ENCODE measurements at places on chromosomes 2 and 18.

- DNase-seq: no peak
Observed at GRCh38 chr2:234565201-234565600, 68.3 kb upstream of the ARL4C start.

DNA sequence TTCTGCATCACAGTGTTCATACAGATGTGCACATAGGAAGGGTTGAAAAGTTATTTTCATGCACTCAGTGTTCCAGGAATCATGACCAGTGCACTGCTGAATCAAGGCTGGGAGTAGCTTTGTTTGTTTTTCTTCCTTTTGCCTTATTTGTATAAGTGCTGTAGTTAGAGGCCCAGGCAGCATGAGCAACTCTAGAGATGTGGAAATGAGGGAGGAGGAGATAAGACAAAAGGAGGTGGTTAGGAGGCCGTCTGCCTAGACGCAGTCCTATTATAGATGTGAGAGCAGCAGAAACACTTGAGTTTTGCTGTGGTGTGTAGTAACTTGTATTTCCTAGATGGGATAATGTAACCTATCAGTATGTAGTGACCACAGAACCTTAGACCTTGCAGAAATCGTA, 264.3 kb upstream of the RASGRP3 start:
- no peak for DNase-seq

DNA sequence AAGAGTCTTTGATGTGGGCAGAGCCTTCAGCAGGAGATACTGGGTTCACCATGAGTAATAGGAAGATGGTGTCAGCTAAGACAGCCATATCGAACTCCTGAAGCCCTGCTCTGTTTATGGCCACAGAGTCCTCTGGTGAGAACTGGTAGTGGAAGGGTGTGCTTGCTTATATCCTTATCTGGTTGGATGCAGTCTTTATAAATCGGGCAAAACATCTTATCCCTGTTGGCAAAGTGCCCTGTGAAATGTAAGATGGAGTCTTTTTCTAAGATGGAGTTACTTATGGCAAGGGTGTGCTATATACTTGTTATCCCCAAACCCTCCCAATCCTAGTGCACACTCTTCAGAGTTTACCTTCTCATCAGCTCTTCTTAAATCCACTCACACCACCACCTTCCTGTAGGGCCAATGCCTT, 190.8 kb upstream of the PARD3B start:
- DNase-seq: no peak

GRCh38 chr2:82412021-82412420, 2047.1 kb downstream of the SUCLG1 start:
- DNase-seq: no peak

DNA sequence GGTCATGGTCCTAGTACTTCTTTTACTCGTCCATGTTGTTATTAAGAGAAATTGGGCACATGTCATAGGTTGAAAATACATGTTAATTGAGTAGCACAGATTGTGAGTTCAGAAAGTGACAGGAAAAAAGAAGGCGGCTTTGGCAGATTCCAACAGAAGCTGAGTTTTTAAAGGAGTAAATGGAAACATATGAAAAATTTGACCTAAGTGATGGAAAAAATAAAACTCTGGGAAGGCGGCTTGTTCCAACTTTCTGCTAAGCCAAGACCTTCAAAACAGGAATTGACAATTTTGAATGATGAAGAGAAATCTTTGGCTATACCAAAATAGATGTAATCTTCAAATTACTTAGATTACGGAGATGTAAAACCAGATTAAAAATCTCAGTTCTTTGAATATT, 868.0 kb downstream of the EPHA4 start:
- DNase-seq: no peak

GRCh38 chr2:6352247-6352646, 513.5 kb downstream of the CMPK2 start:
- no peak for DNase-seq

DNA sequence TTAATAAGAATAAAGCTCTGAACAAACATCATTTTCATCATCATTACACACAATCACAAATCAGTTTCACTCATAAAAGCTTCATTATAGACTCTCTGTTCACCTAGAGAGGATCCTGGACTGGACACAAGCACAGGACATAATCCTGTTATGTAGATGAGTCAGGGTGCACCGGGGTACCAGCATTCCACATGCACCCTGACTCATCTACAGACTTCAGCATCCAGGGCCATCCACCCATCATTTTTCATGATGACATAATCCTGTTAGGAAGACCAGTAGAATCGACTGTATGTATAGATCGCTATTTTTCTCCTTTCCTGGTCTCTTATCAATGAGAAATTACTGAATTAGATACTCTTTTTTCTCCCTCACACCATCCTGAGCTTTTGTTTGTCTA, 73.7 kb upstream of the PIK3C3 start:
- DNase-seq: no peak

DNA sequence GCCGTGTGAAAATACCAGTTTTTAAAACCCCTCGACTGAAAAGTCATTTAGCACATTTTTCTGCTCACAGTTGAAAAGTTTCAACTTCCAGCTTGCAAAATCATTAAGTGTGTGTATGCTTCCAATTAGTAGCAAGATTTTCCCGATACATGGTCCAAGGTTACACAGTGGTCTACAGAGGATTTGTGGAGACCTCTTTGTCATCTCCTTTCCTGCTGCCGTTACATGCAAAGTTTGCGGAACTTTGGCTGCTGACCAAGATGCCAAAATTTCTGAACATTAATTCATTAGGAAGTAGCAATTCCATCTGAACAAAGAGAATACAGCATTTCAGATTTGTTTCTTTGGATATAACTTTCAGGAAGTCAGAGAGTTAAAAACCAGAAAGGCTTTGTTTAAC, 474.6 kb downstream of the PLCL1 start:
- DNase-seq: no peak

DNA sequence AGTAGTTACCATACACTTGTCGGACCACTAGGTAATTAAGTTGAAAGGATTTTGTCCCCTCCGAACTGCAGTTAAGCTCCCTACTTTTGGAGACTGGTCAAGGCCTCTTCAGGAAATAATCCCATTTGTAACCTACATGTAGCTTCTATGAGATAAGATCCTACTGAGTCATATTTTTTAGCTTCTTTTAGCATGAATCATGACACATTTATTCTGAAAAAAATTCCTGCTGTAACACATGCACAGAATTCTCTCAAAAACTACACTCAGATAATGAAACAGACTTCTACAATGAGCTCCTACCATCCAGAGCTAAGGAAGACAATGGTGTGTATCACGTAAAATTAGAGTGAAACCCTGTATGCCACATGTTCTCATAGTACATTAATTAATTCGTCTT, 100.7 kb upstream of the CCDC195 start:
- DNase-seq: no peak

- DNase-seq: no peak
Observed at GRCh38 chr2:33426666-33427231, 49.7 kb upstream of the RASGRP3 start.

DNA sequence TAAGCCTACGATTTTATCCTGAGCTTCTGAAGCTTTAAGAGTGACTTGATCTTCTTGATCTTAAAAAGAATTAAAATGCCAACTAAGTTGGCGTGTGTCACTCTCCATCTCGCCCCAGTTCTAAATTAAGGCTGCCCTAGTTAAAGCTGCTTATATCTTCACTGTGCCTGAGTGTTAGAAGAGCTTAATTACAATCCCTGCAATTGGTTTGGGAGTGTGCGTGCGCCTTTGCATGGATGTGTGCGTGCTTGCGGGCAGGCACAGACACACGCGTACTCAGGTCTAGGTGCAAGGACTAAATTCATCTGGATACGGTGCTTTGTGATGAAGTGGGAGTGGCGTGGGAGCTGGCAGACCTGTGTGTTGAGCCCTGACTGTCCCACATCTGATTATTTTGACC, 201.5 kb downstream of the FAM210A start:
- no peak for DNase-seq

DNA sequence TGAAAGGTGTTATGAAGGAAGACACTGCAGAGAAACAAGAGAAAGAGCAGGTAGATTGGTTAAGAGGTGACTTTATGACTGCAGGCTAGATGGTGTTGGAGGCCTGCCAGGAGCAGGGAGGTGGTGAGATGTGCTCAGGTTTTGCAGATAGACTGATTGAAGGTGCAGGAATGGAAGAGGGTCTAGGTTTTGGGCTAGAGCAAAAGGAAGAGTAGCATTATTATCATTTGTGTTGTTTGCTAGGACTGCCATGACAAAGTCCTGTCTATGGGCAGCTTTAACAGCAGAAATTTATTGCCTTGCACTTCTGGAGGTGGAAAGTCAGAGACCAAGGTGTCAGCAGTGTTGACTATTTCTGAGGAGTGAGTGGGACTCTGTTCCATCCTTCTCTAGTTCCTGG, 172.9 kb upstream of the SOX11 start:
- DNase-seq: no peak

GRCh38 chr2:181399027-181399426, 58.2 kb upstream of the ITGA4 start:
- no peak for DNase-seq

All from activated CD4-positive, alpha-beta T cell treated with anti-CD3 and anti-CD28 coated beads for 24 hours (primary cell).